ENCODE measurements at places on chromosomes 11 and 22.

DNA sequence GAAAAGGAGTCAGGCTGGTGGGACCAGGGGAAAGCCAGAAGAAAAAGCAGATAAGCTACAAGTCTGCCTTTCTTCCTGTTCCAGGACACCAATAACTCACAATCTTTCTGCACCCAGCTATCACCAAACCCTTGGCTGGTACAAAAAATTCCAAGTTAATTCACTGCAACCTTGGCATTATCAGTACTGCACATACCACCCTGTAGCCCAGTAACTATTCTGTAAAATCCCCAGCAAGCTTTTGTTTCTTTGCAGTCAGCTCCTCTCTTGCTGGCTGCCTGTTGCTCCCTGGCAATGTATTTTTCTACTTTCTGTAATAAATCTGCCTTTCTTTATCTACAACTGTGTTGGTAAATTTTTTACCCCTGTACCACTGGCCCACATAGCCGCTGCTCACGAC is 20.7 kb upstream of the DKK3 start:
- DNase-seq, result no peak

DNA sequence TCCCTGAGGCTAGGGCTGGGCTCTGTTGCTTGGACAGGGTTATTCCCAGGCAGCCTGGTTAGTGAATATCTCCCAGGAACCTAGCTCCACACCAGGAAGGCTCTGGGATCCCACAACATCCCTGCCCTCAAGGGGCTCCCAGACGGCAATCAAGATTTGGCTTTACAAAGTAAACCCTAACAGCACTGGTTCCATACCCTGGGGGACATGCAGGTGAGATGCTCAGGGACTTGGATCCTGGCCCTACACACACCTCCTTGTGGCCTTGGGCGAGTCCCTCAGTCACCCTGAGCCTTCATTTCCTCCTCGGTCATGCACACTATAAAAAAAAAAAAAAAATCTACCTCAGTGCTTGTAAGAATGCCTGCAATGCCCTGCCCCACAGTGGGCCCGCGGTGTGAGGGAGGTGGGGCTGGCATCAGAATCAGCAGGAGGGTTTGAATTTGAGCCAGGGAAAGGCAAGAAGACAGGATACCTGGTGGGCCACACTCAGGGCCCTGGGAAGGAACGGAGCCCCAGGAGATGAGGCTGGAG is 86.3 kb downstream of the MORC2 start:
- no peak for DNase-seq

- no peak for DNase-seq
Measured at GRCh38 chr11:14318581-14318981, 40.4 kb downstream of the RRAS2 start.

- no peak for DNase-seq
Measured at GRCh38 chr11:23336961-23337360, 476.7 kb upstream of the CCDC179 start.

GRCh38 chr11:119501777-119502405 is 78.9 kb upstream of the THY1 start:
- no peak for DNase-seq

DNA sequence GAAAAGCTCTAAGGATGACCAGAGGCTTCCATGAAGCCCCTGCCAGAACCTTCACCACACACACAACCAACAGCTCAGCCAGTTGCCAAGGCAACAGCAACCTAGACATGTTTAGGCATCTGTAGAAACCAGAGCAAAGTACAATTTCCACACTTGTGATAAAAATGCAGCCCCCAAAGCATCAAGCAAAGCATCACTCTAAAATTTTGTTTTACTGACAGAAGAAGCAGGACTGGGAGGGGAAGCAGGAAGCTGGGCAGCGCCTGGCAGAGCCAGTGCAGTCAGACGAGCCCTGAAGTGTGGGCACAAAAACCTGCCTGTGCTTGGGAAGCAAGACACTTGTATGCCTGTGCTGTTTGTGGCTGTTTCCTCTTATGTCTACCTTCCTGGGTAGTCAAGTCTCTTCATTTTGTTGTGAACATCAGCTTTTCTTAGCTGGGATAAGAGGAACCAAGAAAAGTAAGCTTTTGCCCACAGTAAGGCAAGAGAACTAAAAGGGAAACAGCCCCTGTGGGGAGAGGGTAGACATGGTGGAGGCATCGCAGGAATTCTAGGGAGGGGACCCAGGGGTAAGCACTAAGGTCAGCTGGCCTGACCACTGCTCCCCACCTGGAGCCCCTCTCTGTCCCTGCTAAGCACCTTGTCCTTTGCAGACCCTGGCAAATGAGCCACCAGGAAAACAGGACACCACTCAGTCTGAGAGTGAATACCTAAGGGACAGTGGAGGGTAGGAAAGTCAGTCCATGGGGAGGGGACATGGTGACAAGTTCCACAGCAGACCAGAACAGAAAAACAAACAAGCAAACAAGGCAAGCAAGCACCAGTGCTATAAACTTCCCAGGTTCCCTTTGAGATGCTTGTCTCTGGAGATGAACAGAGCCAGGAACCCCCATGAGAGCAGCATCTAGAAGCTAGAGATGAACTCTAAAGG is 13.4 kb downstream of the PACSIN2 start:
- no peak for DNase-seq

GRCh38 chr11:34395916-34396550 is 38.2 kb upstream of the ABTB2 start:
- DNase-seq, result no peak

DNA sequence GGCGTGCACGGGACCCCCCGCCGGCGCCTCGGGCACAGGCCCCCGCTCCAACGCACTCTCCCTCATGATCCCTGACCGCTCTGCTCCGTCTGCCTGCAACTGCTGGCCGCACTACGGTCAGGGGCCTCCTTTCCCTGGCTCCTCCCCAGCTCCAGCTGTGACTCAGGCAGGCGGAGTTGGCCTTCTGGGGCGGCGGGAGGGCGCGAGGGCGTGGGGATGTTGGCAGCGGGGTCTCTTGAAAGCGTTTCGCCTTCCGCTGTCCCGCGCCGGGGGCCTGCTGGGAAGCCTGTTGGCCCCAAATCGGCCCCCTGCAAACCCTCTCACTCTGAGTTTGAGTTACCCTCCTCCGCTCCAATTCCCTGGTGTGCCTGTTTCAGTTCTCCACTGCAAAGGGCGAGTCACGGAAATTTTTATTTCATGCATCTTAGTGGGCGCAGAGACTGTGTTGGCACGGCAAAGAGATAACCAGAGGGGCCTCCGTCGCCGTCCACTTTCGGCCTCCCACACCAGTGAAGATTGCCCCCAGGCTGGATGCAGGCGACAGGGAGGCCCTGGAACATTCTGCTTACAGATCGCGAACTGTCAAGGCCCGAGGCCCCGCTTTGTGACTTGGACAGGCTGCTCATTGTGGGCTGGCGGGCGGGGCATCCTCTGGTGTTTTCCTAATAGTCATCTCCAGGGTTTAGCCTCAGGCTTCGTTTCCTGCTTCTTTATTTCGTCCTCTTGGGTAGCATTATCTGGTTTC is at the start of gene CAVIN3:
CAVIN3 (minus strand) TSS at position 91 of the 745 bp plus-strand sequence; CDS start at position 66, 25 bp downstream.
- DNase-seq, result no peak

- DNase-seq, result no peak
Measured at GRCh38 chr22:41023299-41023623, 69.1 kb upstream of the EP300 start.

DNA sequence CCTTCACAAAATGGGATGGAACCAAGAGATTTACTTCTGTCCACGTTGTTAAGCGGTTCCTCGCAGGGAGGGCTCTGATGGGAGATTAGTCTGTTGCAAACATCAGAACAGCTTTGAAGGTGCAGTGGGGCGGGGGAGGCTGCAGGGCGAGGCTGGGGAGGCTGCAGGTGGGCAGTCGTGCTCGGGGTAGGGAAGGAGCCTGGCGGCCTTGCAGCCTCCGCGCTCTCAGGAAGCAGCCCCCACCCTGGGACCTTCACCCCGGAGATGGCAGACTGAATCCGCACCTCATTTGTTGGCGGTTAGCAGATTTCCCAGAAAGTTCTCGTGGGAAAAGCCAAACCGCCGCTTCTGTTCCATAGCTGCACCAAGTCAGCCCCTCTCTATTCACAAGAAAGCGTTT is 237.3 kb downstream of the BRD1 start:
- DNase-seq, result no peak

GRCh38 chr11:12687740-12688139 is 13.5 kb downstream of the TEAD1 start:
- DNase-seq, result no peak

GRCh38 chr11:115421992-115422689 is 82.1 kb downstream of the CADM1 start:
- no peak for DNase-seq

- no peak for DNase-seq
Measured at GRCh38 chr11:69151836-69152235, 3.9 kb upstream of the SMIM38 start.

- no peak for DNase-seq
Measured at GRCh38 chr11:111542606-111543275, 2.2 kb downstream of the LAYN start.

DNA sequence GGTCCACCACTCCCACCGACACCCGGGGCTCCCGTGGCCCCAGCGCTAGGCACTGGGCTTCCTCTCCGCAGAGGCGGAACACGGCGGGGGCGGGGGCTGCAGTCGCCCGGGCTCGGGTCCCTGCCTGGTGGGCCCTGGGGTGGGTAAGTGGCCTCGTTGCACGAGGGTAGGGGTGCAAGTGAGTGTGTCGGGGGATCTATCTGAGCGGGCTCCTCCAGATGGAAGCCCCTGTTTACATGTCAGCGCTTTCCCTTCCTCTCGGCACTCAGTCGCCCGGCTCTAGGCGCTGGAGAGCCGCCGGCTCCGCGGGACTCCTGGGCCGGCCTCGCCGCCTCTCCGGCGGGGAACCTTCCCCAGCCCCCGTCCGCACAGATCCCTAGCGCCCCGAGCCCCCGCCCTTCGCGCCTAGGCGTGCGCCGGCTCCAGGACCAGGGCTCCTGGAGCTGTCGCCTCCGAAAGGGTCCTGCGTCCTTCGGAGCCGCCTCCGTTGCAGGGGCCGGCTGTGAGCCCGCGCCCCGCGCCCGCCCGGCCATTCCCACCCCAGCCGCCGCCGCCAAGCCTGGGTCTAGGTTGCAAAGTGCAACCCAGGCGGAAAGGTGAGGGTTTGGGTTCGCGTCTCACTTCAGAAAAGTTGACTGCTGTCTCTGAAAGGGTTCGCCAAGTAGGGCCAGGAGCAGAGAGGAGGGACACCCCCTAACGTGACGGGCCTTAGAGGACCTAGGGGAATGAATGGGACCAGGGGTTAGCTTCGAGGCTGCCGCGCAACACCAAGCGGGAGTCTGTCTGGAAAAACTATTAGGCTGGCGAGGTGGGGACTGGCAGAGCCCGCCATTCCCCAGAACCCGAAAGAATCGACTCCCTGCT is 978 bp downstream of the FLI1 start:
- peak; percentile 39 for DNase-seq

DNA sequence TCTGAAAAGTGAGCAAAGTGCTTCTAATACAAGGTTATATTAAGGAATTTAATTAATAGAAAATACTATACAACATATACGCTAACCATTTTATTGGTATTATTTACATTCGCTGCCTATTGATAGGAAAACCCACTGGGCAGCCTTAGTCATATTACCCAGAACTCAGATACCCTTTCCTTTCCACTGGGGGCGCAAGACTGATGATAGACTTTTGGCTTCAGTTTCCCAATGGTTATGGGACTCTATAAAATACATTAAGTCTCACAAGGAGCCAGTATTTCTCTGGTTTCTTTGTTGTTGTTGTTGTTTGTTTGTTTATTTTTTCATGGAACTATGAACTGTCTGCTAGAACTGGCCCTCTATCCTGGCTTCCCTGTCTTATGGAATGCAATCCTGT is 471.1 kb upstream of the KIRREL3 start:
- DNase-seq, result no peak

DNA sequence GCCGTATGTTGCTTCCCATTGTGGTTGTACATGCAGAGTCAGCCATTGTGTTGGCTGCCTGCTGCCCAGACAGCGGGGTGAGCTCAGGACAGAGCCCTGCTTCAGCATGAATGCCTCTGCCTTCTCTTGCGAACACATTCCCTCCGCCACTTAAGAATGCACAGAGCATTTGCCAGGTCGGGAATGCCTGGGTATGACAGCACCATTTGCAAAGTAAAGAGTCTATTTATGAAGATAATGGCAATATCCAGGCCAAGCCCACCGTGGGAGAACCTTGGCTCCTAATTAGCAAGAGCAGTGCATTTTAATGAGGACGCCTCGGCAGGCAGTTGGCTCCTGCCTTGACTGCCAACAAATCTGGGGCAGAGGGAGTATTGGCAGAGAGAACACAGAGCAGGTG is 62.5 kb upstream of the SORL1 start:
- DNase-seq, result no peak

GRCh38 chr11:72589802-72590761 is 84.1 kb downstream of the PDE2A start:
- peak; percentile 56 for DNase-seq

DNA sequence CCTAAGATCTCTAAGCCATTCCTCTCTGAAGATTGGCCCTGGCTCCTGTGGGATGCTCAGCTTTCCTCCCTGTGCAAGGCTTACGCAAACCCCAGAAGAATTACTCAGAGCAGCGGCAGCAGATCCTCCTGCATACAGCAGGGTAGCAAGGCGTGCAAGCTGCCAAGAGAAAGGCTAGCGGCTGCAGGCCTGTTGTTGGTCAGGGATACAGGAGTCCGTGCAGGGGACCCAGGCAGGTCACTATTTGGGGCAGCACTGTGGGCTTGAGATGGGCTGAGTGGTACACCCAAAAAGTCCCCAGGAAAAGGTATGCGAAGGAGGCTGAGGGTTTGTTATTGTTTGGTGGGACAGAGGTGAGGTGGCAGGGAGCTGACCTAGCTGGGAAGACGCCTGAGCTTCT is 1.5 kb downstream of the GLB1L2 start:
- no peak for DNase-seq

DNA sequence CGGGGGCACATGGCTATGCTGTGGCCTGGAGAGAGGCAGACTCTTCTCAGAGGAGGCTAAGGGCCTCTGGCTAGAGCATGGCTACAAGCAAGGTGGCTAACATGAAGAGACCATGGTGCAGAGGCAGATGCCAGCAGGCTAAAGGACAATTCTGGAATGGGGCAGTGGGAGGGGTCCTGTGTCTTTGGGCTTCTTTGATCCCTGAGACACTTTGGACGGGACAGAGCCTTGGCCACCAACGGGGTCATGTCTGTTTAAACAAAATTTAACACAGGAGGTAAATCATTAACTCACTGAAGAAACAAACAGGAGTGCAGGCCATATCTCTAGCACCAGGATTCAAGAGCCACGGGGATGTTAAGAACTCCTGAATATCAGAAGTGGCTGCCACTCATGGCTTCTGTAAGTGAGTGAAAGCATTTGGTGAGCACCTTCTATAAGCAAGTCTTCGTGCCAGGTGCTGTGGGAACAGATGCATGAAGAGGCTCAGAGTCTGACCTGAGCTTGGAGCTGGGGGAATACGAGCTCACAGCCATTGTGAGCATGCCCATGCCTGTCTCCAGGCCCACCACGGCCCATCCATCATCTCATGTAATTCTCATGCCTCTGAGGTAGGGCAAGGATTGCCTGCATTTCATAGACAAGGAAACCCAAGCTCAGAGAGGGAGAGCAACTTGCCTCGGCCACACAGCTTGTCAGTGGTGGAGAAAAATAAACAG is 18.3 kb upstream of the ZNRF3 start:
- DNase-seq, result no peak

- no peak for DNase-seq
Measured at GRCh38 chr11:32304521-32304920, 130.8 kb downstream of the WT1 start.

DNA sequence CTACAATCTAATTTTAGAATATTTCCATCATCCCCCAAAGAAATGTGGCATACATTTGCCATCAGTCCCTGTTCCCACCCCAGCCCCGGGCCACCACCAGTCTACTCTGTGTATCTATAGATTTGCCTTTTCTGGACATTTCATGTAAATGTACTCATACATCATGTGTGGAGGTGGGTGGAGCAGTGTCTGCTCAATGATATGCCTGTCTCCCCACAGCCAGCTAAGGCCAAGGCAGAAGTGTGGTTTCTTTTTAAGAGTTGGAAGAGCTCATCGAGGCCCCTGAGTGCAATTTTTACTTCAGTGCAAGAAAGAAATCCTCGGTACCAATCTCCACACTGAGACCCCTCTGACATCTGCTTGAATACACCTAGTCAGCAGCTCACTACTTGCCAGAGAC is 80.5 kb downstream of the TP53I11 start:
- DNase-seq, result no peak
